Cerebellar nuclear complex (tissue), 1 donor: ENCODE measurements at places on chromosomes 1 and 21.

DNA sequence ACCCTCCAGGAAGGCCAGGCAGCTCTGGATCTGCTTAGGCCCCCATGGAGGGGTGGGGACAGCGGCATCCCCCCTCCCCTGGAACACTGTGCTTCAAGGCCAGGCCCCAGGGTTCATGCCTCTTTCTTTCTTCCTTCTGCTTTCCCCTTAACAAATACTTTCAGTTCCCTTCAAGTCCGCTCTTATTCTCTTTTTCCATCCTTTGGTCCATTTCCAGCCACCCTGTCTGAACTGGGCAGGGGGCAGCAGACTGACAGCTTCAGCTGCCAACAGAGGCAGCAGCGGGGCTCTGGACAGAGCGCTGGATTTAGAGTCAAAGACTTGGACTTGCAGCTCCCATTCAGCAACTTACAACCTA is 1.1 kb upstream of the CD244 start:
- no peak for DNase-seq

GRCh38 chr1:33459691-33460090 is 12.8 kb upstream of the ZSCAN20 start:
- no peak for DNase-seq

DNA sequence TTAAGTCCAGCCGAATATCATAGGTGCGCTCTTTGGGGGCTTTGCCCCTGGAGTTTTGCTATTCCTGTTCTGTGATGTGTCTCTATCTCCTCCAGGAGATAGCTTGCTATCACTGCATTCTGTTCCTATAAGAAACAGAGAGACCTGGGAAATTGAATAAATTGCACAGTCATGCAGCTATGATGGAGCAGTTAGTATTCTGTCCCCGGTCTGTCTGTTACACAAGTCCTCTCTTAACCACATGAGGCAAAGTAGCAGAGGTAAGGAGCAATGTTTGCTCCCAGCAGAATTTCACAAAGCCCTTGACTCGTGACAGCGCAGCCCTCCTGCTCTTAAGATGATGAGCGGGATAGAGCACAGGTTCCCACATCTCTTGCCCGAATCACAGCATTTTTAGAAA is 63.9 kb upstream of the GRHL3 start:
- DNase-seq, result no peak

- DNase-seq, result no peak
Observed at GRCh38 chr21:34671891-34672290, 3.1 kb downstream of the CLIC6 start.

DNA sequence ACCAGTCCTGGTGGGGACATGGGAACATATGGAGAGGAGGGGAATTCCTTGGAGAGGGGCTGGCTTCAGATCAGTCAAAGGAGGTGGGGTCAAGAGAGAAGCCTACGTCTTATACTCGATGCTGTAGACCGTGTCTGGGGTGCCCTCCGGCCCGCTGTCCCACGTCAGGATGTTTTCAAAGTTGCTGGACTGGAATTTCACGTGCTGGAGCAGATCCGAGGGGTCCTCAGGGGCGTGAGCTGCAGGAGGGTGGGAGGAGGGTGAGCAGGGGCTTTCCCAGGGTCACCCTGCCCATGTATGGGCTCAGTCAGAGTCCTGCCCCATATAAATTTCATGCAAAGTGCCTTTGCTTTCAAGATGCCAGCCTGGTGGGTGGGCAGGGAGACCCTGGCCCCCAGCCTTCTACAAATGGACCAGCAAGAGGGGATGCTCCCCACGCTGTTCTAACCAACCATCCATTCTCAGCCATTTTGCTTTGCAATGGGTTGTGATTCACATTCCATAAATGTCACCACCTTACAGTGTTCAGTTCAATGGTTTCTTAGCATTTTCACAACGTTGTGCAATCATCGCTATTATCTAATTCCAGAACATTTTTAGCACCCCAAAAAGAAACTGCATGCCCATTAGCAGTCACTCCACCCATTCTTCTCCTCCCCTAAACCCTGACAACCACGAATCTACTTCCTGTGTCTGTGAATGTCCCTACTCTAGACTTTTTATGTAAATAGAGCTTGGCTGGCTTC is 4.3 kb downstream of the IL22RA1 start:
- DNase-seq, result no peak

- DNase-seq, result no peak
Observed at GRCh38 chr1:242086706-242087105, 87.8 kb upstream of the MAP1LC3C start.

GRCh38 chr1:104248385-104248784 is 498.7 kb downstream of the AMY1C start:
- DNase-seq, result no peak

GRCh38 chr1:20385630-20386029 is 95.0 kb downstream of the VWA5B1 start:
- DNase-seq, result no peak

DNA sequence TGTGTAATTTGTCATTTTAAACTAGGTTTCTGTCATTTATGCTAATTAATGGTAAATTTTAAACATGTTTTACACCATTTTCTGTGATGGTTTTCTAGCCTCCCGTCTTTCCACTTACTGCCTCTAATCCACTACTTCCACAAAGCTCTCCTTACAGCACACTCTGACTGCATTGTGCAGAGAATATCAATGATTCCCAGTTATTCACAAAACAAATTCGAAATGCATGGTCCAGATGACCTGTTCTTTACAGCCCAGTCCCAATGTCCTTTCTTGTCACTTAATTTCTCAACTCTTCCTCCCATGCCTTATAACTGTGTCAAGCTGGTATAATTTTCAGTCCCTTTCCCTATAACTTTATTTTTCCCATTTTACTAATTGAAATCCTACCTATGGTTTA is 770.5 kb downstream of the USP25 start:
- no peak for DNase-seq

DNA sequence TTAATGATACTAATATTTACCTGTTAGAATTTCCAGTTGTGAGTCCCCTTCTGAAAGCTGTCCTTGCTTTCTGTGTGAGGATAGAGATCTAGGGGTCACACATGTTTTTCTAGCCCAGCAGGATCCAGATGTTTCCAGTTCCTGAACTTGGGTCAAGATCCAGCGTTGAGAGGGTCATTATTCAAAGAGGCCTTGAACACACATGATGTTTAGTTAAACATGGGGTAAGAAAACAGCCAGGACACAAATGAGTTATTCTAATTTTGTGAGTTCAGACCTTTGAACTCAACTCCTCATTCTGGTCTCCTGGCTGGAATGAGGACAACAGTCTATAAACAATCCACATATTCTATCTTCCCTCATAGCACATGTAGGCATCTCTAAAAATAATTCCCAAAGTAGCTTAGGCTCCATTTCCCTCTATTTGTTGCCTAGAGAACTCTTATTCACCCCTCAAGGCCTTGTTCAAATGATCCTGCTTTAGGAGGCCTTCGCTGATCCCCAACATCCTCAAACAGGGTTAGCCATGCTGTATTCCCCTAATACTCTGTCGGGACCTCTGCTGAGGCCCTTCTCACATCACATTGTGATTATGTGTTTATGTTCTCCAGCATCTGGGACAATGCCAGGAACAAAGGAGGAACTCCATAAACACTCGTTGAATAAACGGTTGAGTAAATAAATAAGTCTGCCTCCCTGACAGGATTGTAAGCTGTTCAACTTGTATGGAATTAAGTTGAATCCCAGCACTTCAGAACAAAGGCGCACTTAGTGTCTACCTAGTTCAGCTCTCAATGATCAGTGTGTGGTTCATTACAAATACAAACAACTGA is 15.0 kb upstream of the KCNN3 start:
- no peak for DNase-seq

- DNase-seq, result no peak
Observed at GRCh38 chr1:93613898-93614297, 67.7 kb downstream of the BCAR3 start.

- no peak for DNase-seq
Observed at GRCh38 chr1:40583980-40584379, 52.5 kb downstream of the ZNF684 start.

GRCh38 chr21:27807596-27807995 is 840.7 kb upstream of the ADAMTS5 start:
- no peak for DNase-seq

DNA sequence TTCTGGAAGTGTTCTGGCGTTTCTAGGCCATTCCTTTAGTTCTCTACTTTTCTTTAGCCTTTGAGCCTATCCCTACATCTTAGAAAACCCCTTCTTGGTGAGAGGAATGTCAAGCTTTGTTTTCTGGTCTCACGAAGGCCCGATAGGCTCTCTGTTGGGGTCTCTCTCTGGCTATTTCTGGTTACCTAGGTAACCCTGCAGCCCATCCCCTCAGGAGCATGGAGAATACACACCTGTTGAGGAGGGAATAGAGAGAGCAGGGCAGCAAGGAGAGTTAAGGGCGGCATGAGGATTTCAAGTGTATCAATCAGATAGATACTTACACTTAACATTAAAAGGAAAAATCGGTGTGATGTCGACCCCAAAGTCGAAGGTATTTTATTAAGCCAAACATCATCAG is 45.7 kb downstream of the LRRC8D start:
- no peak for DNase-seq

GRCh38 chr1:37612186-37612585 is 16.4 kb upstream of the GNL2 start:
- DNase-seq, result no peak
